ENCODE measurements at places on chromosomes 3 and 15.

DNA sequence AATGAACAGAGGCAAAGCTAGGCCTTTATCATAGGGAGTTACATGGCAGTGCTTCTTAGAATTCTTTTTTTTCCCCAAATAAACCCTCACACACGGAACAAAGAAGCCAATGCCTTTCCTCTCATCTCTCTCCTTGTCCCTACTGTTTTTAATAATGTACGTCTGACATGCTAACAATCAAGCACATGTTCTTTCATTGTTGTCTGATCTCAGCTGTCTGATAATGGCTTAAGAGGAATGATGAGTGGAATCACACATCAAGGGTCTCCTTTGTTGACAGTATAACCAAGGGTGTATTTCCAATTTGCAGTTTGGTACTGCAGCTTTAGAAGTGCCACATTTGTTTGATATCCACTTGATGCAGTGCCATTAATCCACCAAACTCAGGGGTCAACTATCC, 34.8 kb upstream of the EPHA3 start:
- DNase-seq: no peak

DNA sequence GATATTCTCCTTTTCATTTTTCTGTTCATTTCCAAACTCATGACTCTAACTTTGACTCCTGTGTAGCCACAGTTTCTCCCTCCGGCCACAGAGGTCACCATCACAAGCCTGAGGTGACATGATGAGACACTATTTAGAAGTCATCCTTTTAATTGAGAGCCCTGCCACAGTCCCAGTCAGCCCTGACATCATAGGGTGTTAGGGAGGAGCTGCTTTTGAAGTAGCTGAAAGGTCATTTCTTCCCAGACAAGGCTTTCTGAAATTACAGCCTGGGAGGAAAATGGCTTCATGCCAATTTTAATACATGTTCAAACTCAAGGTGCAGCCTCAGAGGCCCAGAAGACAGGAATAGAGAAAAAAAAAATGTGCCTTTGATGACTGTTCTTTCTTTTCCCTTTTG, 532.8 kb upstream of the TGFBR2 start:
- DNase-seq: no peak

DNA sequence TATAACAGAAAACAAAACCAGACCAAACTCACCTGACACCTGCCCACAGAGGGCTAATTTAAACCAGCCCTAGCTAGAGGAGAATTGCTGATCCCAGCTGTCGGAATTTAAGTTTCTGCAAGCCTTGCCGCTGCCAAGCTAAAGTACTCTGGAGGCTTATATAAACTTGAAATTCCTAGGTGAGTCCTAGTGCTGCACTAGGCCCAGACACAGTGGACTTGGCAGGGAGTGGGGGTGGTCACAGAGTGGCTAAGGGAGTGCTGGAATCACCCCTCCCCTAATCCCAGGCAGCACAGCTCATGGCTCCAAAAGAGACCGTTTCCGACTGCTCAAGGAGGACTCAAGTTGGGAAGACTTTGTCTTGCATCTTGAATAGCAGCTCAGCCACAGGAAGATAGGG, 17.6 kb downstream of the TMCO5A start:
- no peak for DNase-seq

DNA sequence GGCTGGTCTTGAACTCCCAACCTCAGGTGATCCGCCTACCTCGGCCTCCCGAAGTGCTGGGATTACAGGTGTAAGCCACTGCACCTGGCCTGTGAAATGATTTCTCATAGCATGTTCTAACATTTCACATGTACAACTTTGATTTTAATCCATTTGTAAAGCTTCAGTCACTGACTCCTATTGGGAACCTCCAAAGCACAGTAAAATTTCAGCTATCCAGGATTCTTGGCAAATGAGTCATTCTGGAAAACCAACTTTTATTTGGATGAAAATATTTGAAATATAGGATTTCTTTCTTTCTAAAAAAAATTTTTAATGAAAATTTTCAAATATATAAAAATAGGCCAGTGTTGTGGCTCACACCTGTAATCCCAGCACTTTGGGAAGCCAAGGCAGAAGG, 2.7 kb upstream of the LMAN1L start:
- no peak for DNase-seq

DNA sequence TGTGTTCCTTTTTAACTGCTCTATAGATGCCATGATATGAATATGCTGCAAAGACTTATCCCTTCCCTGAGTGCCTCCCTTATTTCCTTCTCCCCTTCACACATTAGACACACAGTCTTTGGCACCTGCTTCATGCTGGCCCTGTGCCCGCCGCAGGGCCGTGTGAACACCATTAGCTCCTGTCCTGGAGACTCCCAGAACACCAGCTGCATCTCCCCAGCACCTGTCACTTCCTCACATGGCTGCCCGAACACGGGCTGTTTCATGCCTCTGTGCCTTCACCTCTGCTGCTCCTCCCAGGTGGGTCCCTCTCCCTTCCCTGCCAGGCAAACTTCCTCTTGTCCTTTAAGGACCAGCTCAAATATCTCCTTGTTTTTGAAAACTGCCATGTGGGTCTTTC, 40.5 kb upstream of the SEC13 start:
- DNase-seq: no peak

DNA sequence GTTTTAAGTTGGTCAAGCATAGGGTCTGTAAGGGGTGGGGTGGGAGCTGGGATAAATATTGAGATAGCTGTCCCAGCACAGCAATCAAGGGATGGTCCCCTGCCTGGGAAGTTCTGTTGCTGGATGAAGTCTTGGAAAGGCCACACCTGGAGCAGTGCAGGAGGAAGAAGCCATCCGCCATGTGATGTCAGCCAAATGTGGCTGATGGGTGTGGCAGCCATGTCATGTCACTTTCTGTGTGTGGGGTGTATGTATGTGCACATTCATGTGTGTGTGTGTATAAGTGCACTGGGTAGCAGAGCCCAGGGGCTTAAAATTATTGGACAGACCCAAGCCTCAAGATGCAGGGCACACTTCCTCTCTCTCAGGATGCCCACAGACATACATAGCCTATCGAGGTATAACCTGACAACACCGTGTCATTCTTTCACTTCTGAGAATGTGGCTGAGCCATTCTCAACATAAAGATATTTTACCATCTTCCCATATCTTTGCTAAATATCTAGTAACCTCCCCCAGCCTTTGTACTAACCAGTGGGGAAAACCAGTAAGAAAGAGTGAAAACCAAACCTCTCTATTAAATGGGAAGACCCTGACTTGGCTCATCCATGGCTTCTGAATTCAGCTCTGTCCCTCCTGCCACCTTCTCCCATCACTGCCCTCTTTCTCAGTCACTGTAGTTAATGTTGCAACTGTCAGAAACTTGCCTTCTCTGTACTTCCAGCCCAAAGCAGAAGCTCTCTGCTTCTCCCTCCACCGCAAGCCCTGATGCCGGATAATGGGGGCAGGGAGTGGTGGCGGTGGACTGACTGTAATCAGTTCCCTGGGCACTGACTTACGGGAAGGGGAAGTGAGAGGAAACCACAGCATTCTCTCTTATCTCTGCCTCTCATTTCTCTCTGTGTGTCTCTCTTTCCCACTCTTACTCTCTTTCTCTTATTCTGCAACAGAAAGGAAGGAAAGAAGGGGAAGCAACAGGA, 11.2 kb downstream of the TNFSF10 start:
- no peak for DNase-seq

- no peak for DNase-seq
Observed at GRCh38 chr15:65979837-65980236, 110.5 kb downstream of the RAB11A start.

DNA sequence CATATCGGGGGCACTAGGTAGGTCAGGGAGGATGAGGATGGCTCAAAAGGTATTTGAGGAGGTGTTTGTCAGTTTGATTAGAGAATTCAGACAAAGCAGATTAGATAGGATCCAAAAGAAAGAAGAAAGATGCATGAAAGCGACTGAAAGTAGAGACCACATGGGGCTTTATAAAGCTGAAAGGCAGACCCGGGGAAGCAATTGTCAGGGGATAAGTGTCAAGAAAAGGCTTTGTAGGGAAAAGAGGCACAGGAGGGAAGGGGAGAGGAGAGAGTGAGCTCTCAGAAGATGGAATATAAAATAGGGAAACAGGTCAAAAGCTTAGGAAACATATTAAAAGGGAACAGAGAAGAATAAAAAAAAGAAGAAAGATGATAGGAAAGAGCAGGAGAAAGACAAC, 308.2 kb upstream of the RORA start:
- DNase-seq: no peak

DNA sequence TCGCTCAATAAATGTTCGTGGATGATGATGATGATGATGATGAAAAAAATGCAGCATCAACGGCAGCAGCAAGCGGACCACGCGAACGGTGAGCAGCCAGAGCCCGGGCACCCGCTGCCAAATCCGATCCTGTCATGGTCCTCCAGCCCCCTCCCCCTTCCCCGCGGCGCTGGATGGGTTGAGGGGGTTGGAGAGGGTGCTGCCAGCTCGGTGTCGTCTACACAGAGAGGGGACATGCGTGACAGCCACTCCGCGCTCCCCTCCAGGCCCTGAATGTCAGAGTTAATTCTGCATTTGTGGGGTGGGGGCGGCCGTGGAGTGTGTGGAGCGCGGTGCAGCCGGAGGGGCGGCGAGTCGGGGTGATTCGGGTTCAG, 722 bp downstream of the CACNA1D start:
- no peak for DNase-seq

- no peak for DNase-seq
Observed at GRCh38 chr3:123383091-123384053, 65.5 kb downstream of the ADCY5 start.

GRCh38 chr3:167740961-167741587, 5.6 kb downstream of the SERPINI1 start:
- peak; percentile 4 for DNase-seq

- no peak for DNase-seq
Observed at GRCh38 chr15:98804057-98804380, 155.7 kb downstream of the IGF1R start.

DNA sequence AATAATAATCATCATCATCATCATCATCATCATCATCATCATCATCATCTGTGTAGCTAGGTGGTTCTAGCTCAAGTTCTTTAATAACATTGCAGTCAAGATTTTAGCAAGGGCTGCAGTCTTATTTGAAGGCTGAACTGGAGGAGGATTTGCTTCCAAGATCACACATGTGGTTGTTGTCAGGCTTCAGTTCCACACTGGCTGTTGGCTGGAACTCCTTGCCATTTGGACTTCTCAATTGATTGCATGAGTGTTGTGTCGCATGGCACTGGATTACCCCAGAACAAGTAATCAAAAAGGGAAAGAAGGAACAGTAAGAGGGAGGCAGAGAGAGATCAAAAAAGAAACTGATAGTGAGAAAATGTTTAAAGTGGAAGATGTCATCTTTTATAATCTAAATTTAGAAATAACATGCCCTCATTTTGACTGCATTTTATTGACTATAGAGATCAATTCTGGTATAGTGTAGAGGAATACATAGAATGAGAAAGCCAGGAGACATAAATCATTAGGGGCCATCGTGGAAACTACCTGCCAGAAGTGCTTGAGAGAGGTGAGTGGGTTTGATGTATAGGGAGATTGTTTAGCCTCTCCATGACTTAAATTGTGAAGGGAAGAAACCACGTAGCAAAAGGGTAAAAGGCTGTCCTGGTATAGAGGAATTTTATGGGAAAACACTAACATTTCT, 346.6 kb upstream of the RBMS3 start:
- no peak for DNase-seq

DNA sequence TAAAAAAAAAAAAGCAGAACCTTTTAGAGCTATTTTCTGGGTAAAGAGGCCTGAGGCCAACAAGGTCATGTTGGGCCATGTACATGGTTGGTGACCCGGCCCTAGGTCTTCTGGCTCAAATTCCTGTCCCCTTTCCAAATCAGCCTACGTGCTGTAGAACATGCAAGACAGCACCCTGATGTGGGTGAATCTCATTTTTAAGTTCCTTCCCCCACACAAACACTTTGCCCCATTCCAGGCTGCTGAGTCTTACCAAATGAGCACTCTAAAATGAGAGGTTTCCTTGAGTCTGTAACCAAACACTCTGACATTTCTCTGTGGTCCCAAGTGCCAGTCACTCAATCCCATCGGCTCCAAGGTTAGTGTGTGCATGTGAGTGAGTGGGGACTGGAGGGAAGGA, 9.4 kb downstream of the BCL6 start:
- DNase-seq: no peak

GRCh38 chr3:53748512-53749271, 97.5 kb downstream of the CHDH start:
- DNase-seq: peak; percentile 69

DNA sequence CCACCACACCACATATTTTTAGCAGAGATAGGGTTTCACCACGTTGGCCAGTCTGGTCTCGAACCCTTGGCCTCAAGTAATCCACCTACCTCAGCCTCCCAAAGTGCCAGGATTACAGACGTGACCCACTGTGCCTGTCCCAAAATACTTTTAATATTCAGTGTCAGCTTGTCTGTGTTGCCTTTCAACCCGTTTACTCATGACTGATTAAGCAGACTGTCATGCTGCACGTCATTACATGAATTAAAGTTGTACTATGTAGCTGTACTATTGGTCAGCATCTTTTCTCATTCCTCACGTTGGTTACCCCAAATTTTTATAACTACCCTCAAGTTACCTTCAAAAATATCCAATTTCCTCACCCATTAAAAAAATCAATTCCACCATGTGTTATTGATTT, 48.7 kb upstream of the GADL1 start:
- DNase-seq: no peak

GRCh38 chr15:23069496-23070166, 30.3 kb upstream of the TUBGCP5 start:
- no peak for DNase-seq

DNA sequence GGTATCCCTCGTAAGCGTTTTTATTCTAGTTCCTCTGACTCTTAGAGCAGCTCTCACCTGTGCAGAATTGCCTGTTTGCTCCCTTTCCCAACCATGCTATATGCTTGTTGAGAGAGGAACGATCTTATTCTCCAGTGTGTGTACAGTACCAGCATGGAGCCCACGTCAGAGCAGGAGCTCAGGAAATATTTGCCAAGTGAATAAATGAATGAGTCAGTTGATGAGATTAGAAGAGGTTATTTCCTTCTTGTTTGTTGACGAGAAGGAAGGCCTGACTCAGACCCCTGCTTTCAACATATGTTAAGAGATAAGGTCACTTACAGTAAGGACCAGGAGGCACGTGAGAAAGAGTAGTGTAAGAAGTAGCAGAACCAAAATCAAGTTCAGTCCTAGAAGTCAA, 106.3 kb upstream of the ABHD17C start:
- DNase-seq: no peak

DNA sequence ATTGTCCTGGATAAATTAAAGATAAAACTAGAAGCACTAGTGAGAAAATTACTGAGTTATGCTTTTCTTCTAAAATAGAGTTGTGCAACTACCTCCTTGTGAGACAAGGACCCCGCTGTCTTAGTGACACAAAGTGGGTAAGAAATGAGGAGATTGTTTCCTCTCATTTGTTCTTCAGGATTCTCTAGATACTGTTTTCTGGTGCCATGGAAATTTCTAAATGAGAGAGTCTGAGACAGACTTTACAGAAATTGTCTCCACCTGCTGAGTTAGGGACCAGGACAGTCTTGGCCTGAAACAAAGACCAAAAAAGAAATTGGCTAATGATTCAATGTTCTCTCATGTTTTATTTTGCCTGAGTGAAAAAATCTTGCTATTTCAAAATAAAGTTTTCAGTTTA, 427.5 kb downstream of the TUSC7 start:
- no peak for DNase-seq

Data from GM19239 (cell line).